Right kidney (tissue), 9 donors: ENCODE measurements at places on chromosomes 5 and 9.

- no peak for DNase-seq
Observed at GRCh38 chr5:49953-50544, 41.9 kb upstream of the PLEKHG4B start.

DNA sequence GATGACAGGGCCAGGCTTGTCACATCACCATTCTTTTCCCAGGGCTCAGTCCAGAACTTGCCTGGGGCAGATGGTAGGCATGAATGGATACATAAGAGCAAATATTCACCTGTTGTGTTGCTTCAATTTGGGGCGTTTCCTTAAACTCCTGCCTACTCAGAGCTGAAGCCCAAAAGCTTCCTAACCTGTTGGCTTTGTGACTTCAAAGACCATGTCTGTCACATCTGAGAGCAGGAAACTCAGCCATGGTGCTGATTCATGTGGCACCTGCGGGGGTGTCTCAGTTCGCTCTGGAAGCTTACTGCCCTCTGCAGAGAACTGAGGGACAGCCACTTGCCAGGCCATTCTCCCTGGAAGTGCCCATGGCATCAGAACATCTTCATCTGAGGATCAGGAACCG, 246.6 kb downstream of the HSPA4 start:
- DNase-seq: no peak

DNA sequence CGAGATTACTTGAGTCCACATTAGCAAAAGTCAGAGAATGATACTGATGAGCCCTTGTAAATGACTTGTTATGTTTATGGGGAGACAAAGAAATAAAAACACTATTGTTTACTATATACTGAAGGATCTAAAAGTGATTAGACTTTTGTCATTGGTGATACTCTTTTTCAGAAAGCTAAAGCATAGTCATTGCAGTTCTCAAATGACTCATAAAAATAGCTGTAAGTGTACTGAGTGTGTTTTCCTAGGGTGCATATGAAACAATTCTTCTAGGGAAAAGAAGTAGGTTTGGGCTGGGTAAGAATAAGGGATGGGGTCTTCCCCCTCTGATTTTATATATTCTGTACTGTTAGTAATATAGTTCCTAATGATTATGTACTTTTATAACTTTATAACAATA, 32.6 kb downstream of the WDR36 start:
- DNase-seq: no peak

GRCh38 chr9:93422977-93423616, 28.4 kb upstream of the FAM120A start:
- DNase-seq: no peak

DNA sequence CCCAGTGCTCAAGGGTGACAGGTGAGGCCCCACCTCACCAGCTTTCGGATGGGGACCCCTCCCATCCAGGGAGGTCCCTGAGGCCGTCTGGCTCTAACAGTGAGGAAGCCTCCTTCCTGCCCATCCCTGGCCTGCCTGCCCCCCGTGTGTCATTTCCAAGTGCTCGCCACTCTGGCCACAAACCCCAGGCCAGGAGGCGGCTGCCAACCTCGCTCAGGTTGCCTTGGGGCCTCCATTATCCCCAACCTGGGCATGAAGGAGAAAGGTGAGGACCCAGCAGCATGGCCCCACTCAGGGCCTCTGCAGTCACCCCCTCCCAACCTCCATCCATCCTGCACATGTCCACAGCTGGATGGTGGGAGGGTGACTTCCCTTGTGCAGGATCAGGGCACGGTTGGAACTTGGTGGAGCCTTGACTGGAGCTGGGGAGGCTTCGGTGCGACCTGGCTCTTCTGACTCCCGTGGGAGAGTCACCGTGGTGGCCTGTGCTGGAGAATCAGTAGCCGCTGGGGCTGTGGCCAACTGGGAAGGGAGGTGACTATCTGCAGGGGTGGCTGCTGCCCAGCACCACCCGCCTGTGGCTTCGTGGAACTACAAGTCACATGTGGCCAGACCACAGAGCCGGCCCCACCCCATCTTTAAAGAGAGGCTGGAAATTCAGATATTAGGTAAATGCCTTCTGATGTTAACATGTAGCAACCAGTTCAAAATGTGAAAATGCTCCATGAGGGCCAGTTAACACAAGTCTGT, 37.5 kb upstream of the GFPT2 start:
- no peak for DNase-seq

DNA sequence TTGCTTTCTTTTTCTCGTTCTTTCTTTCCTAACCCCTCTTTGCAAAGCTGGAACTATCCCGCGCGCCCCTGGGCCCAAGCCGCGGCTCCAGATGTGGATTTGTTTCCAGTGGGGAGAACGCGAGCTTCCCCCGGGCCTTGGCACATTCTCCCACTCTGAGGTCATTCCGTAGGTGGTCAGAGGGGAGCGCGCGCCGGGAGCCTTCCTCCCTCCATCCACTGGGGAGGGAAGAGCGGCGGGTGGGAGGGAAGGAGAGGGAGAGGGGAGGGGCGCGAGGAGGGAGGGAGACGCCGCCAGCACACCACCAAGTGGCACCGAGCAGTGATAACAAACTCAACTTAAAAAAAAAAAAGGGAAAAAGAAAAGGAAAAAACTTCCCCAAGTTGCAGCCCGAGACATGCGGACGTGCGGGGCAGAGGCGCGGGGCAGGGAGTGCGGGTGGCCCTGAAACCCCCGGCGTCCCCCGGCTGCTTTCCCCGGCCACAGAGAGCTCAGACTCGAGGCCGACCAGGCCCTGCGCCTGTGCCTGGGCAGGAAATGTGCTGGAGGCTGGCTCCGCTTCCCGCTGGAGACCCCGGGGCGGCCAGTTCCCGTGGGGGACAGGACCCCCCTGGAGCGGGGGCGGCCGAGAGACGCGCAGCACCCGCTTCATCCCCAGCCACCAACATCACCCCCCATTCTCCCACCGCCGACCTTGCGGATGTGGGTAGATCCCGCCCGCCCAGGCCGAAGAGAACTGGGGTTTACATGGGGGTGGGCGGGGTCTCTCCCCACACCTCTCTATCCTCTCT, 3.1 kb downstream of the IER5L start:
- peak; percentile 91 for DNase-seq

DNA sequence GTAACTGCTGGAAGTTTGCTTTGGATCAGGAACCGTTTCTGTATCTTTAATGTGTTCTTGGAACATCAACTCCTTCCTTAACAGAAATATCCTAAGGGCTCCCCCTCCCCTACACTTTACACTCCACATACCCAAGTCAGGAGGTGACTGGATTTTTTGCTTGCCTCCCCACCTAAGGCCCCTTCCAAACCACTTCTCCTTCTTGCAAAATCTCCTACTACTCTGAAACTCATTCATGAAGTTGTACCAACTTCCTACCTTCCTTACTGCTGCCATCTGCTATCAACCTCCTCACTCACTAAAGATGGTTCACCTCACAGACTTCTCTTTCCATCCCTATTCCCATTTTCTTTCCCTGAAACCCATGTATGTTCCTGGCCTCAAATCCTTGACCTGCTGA, 16.1 kb downstream of the TXN start:
- no peak for DNase-seq

GRCh38 chr5:97694091-97694490, 511.0 kb upstream of the RIOK2 start:
- no peak for DNase-seq

- no peak for DNase-seq
Observed at GRCh38 chr9:131676431-131676972, 63.4 kb downstream of the RAPGEF1 start.

GRCh38 chr5:1415626-1416360, 29.4 kb downstream of the SLC6A3 start:
- DNase-seq: no peak

- DNase-seq: no peak
Observed at GRCh38 chr9:1959371-1959770, 55.8 kb upstream of the SMARCA2 start.

DNA sequence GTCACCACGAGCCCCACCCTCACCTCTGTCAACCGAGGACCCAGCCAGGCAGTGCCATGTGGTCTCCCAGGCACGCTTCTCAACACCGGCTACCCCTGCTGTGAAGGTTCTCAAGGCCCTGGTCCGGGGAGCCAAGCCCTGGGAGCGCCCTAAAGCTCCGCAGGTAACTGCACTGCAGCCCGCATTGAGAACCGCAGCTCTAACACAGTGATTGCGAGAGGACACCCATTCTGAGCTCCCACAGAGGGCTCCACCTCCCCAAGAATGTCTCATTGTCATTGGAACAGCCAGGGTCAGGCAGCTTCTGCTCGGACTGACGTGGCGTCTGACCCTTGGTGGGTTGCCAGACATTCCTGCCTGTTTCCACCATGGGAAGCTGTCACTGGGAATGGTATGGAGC, 88.3 kb downstream of the ANKRD33B start:
- DNase-seq: no peak

GRCh38 chr5:157187046-157187754, 6.6 kb downstream of the ITK start:
- no peak for DNase-seq

DNA sequence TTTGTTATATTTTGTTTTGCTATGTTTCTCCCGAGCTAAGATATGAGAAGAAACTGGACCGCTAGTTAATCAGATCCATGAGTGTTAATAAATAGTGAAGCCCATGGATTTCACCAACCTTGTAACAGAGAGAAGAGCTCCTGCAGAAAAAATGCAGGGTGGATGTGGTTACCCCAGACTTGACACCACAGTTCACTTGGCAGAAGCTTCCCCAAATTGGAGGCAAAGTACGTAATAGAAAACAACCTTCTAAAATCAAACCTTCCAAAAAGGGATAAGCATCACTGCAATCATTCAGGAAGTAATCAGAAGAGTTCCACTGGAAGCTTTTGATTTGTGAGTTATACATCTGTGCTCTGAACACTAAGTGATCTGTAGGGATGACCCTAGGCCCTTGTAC, 267.5 kb downstream of the ACTL7B start:
- no peak for DNase-seq

DNA sequence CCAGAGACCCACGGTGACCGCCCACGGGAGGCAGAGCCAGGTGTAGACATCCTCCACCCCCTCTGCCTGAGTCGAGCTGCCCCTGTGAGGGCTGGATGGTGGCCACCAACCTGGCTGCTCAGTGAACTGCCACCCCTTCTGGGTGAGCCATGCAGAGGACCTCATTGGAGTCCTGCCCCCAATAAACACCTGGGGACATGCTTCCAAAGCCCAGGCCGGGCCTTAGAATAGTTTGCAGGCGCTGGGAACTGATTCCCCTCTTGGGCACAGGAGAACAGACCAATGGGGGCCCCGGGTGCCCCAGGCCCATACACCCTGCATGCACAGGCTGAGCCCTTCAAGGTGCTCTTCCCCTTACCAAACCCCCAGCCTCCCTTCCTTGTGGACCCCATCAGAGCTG, 38.1 kb upstream of the GFPT2 start:
- no peak for DNase-seq

DNA sequence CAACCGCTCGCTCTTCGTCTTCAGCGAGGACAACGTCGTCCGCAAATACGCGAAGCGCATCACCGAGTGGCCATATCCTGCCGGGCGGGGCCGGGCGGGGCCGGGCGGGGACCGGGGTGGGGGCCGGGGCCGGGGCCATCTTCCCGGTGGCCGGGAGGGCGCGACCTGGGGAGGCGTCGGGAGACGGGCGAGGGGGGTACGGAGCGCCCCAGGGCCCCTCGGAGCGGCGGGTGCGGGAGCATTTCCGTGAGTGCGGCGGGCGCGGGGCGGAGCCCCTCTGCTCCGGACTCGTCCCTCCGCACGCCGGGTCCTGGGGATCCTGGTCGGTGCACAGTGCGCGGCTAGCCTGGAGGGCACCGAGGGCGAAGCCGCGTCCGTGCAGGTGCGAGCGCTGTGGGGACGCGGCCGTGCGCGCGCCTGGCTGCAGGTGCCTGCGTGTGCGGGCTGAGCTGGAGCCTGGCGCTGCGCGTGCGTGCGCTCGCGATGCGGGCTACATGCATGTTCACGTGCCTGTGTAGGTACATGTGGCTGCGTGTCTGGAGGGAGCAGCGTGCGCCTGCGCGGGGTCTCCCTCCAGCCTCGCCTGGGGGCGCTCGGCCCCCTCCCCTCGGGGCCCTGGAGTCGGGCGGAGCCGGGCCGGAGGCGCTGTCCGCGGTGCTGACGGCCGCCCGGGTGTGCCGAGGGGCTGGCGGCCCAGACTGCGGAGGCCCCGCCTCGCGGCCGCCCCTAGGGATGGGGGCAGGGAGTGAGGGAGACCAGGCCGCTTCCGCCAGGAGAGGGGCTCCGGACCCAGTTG, 762 bp downstream of the CACNA1B start:
- DNase-seq: peak; percentile 80

DNA sequence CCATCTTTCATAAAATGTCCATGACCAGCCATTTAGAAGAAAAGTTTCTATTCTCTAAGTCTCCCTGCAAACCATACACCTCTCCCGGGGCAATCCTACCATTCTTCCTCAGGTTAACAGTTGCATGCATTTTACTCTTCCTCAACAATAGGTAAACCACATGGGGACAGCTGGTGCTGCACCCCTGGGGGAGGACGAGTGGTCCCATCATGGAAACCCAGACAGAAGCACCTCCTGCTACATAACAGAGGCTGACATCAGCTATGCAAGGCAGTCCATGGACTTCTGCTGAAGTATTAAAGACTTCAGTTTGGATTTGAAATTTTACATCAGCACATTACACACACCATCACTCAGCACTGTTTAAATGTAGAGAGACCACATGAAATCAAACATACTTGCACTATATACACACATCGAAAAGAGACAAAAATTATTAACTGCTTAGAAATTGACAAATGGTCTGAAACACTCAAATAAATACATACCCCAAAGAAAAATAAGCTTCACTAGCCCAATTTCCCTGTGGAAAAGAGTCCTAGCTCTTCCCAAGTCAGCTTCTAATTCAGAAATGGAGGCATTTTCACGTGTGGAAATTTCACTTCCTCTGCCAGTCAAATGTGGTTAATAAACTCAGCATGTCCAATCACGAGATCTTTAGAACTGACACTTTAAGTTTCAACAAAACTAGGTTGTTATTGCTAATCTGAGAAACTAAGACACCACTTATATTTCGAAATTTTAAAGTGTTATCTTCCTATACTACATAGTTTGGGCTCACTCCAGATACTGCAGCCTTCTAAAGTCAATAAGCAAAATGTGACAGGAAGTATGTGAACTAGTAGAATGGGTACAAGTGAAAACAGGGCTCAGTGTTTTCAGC, 173.4 kb downstream of the ROR2 start:
- DNase-seq: no peak

DNA sequence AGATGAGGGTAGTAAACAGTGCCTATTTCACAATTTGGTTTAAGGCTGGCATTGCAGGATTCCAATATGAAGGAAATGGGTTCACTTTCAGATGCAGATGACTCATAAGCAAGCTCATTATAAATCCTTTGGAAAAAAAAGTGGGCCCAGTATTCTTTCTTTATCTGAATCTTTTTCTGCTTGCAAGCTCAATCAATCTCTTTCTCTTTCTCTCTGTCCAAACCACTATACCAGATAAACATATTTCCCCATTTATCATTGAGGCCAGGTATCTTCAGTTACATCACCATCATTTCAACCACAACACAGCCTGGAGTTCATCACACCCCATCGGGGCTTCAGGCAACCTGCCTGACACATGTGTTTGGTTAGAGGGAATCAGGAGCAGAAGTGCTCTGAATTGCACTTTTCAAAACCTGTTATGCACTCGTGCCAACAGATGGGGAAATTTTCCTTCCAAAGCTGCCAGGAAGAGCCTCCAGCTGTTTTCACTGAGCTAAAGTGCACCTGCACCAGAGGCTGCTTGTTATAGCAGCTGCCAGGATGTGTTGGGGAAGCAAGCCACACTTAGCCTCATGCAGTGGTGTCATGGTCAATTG, 30.0 kb upstream of the MAMDC2 start:
- DNase-seq: no peak

GRCh38 chr5:131530706-131531331, 104.2 kb downstream of the RAPGEF6 start:
- DNase-seq: no peak
